Stimulated activated CD8-positive, alpha-beta memory T cell treated with anti-CD3 and anti-CD28 coated beads, Interleukin-15, amount 100 ng/mL, for 1 hour (primary cell): ENCODE measurements at places on chromosomes 7 and 10.

- DNase-seq = no peak
These were observed 707.5 kb upstream of the FZD8 start for GRCh38 chr10:36349445-36350078.

GRCh38 chr10:21285742-21286331 lies 239.6 kb downstream of the SKIDA1 start:
- no peak for DNase-seq

- DNase-seq = no peak
These were observed 444.1 kb downstream of the GRID1 start for GRCh38 chr10:85922356-85923129.

GRCh38 chr10:112361951-112362751 lies 11.8 kb upstream of the ACSL5 start:
- DNase-seq = no peak

DNA sequence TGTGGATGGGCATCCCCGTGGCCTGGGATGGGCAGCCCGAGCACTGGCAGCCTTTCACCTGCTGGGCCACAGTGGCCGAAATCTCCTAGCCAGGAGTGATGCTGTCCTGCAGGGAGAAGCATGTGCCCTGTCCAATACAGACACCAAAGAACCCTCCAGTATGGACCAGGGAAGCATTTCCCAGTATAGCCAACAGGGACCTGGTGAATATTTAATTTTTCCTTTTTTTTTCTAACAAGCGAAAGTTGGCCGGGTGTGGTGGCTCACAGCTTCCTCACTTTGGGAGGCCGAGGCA lies 11.0 kb downstream of the IMPDH1 start:
- DNase-seq = no peak

DNA sequence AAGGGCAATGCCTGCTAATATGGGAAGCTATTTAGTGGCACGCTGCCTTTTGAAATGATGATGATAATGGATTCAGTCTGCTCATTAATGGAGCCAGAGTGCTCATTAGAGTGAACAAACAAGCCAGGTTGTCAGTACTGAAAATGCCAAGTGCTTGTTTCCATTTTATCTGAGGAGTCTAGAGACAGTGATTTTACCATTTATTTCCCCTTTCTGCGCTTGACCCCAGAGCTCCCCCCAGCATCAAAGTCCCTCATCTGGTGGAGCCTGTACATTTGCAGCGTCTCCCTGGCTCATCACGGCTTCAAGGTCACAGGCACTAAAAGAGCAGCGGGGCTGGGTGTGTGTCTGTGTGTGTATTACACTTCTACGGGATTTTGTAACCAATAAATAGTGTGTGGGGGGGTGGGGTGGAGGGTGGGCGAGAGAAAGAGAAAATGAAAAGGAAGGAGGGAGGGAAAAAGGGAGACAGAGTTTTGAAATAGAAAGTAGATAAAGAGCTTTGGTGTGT lies 553.8 kb downstream of the TFEC start:
- DNase-seq = no peak

GRCh38 chr7:154836021-154836448 lies 166.9 kb downstream of the PAXIP1 start:
- no peak for DNase-seq

DNA sequence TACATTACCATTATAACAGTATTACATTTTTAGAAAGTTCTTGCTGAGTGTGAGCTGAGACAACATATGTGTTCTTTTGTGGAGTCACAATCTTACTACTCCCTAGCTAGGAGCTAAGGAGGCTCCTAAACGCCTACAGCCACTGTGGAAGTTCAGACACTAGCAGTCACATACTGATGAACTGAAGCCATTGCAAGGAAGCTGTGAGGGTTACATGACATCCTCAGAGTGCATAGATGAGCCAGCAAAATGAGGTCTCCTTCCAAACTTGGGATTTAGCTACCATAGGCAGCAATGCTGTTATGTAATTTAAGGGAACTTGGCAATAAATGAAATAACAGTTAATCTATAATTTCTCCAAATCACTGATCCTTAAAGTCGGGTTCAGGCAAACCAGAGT lies 10.8 kb upstream of the ST7 start:
- no peak for DNase-seq

GRCh38 chr10:14971867-14972448 lies 12.8 kb downstream of the MEIG1 start:
- DNase-seq = no peak

DNA sequence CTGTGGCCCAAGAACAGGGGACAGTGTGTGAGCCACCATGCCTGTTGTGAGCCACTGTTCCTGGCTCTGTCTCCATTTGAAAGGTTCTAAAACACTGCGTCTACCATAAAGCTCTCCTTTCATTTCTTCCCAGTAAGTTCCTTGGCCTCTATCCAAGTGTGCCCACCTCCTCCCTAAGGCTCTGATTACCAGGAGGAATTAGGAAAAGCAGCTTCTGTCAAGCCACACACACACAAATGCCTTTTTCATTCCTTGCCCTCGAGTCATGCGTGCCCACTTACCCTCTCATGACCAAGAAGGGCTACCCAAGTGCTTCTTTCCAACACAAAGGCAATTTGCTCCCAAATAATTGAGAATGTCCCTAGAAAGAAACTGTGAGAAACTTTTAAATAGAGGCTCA lies 70.8 kb upstream of the PARD3 start:
- DNase-seq = no peak

DNA sequence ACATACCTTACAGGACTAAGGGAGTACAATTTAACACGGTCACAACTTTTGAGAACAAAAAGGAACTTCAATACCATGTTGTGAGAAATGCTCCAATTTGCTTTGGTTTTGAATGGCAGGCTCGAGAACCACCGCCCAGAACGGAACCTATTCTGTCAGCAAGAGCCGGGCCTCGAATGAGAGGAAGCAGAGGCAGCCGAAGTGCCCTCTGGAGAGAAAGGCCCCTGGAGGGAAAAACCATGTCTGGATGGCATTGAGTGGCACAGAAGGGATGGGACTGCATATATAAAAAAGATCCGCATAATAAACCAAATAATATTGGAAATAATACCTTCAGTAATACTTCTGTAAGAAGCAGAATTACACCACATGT lies 85.6 kb downstream of the CHST15 start:
- no peak for DNase-seq

- DNase-seq = no peak
These were observed 624.8 kb upstream of the FZD8 start for GRCh38 chr10:36266923-36267322.

DNA sequence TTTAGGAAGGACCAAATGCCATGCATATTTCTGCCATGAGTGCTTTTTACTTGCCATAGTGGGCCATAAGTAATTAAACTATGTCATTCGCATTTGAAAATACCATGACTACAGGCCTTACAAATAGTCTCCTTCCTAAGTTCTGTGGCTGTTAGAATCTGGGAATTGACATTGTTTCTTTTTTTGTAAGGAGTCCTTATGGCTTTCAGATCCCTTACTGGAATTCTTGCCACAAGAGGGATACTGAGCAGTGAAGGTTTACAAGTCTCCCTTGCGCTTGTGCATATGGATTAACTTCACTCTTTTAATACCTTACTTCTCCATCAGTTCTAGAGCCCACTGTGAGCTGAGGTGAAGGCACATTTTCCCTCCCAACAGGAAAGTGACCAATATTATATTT lies 166.0 kb downstream of the NRG3 start:
- DNase-seq = no peak

GRCh38 chr7:552868-553635 lies 33.4 kb upstream of the PDGFA start:
- no peak for DNase-seq

GRCh38 chr10:127414024-127414423 lies 135.1 kb upstream of the NPS start:
- DNase-seq = no peak

- DNase-seq = no peak
These were observed 43.4 kb upstream of the TARP start for GRCh38 chr7:38316733-38317360.

- DNase-seq = no peak
These were observed 616.9 kb upstream of the FOXK1 start for GRCh38 chr7:4065190-4065589.

- no peak for DNase-seq
These were observed 95.5 kb downstream of the OAT start for GRCh38 chr10:124323111-124323725.

DNA sequence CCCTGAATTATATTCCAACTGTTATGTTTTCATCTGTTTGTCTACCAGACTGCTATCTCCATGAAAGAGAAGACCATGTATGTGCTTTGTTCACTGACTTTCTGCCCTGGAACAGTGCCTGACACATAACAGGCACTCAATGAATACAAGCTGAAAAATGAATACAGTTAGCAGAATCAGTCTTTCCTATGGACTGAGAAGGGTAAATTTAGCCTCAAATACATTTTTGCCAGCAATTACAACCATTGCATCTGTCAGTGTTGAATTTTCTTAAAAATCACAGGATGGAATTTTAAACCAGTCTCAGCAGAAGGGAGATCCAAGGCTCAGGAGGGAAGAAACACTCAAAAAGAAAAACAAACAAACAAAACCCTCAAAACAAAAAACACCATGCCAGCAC lies 1018.1 kb downstream of the XPNPEP1 start:
- no peak for DNase-seq

GRCh38 chr7:140041659-140042385 lies 20.9 kb downstream of the PARP12 start:
- DNase-seq = no peak

GRCh38 chr10:36564433-36564832 lies 561.0 kb upstream of the ANKRD30A start:
- DNase-seq = no peak

DNA sequence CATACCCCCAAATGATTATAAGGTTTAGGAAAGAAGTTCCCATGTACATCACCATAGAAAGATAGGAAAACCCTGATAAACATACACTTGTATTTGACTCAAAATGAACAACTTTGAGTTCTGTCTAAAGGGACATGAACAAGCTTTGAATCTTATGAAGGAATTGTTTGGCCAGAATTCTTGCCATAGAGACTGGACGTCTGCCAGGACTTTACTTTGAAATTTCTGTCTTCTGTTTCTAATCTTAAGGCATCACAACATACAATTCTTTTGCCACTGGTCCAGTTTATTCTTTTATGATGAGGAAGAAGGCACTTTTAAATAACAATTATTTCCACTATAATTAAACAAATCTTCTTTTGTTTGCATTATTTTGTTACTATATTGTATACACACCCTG lies 26.2 kb upstream of the CYP26C1 start:
- no peak for DNase-seq

DNA sequence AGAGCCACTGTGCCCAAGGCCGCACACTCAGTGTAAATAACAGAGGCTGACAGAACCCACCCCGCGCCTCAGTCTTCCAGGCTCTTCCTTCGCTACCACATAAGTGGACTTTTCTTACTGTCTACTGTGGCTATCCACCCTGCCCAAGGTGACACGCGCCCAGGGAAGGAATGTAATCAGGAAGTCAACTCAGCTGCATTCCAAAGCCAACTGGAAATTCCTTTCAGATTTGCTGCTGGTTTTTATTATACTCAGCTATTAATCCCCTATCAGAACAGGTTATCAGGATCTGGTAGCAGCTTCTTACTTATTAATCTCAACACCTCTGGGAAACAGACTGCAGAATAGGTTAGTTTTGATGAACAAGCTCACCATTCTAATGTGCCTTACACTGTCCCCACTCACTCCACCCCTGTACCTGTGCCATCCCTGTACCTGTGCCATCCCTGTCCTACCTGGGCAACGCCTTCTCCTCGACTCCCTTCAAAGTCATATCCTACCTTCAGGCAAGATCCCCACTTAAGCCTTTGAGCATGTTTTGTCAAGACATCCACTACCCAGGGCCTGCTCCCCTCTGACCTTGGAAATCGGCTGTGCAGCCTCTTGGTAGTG lies 90.7 kb downstream of the NHLRC2 start:
- no peak for DNase-seq

GRCh38 chr10:34446049-34446448 lies 369.0 kb downstream of the PARD3 start:
- no peak for DNase-seq

DNA sequence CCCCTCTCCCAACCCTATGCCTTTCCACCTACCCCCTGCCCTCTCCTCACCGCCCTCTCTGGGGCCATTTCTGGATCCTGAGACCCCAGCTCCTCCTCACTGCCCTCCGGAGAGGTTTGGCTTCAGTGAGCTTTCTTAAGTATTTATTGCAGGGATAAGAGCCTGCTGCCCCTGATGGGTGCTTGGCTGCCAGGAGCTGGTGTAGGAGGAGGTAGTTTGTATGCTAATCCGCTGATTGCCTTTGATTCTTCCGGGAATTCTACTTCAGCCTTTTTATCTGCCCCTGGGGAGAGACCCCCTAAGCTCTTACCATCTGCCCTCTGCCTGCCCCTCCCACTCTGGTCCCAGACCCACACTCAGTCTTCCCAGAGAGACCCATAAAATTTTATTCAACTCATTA lies 263.5 kb upstream of the PODXL start:
- DNase-seq = no peak
